ENCODE measurements at places on chromosomes 1 and 21.

DNA sequence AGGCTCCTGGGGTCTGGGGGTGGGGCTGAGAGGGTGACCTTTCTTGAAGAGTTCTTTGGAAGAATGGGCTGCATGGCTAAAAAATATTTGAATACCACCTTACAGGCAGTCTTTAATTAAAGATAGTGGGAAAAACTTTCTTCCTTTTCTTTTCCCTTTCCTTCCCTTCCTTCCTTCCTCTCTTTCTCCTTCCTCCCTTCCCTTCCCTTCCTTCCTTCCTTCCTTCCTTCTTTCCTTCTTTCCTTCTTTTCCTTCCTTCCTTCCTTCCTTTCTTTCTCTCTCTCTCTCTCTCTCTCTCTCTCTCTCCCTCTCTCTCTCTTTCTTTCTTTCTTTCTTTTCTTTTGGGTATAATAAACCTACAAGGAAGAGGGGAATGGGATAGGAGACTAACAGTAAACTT, 77.8 kb upstream of the EDN2 start:
- H3K4me1 ChIP-seq = no peaks in the 10 kb centered on the region
- H3K4me3 ChIP-seq = no peak overlapping the region
- H3K27ac ChIP-seq = no peak overlapping the region

- H3K27me3 ChIP-seq = no peaks in the 10 kb centered on the region
- peak; percentile 86 for DNase-seq
- peak overlapping the region; percentile 27 for H3K27ac ChIP-seq
Observed at GRCh38 chr1:32400876-32401631, 6.8 kb upstream of the BSDC1 start.

DNA sequence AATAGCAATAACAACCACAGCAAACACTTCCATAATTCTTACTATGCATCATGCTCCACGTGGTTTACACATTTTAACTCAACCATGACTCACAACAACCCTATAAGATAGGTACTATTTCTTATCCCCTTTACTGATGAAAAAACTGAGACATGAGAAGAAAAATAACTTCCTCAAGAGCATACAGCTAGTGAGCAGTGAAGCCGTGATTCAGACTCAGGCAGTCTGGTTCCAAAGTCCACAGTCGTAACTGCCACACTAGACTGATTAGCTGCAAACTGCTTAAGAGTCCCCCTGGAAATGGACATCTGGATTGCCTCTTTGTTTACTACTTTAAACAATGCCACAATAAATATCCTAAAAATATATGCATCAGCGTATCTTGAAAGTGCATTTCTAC, 55.7 kb downstream of the PLD5 start:
- H3K27ac ChIP-seq = no peak overlapping the region
- no peak overlapping the region for H3K4me3 ChIP-seq
- peak; percentile 49 for DNase-seq
- no peaks in the 10 kb centered on the region for H3K36me3 ChIP-seq
- H3K4me1 ChIP-seq = no peaks in the 10 kb centered on the region

GRCh38 chr1:47582891-47583608, 145.2 kb downstream of the FOXD2 start:
- H3K27ac ChIP-seq = no peak overlapping the region
- H3K36me3 ChIP-seq = no peaks in the 10 kb centered on the region
- H3K4me3 ChIP-seq = no peak overlapping the region
- H3K4me1 ChIP-seq = peaks cover 5% of the 10 kb centered on the region
- DNase-seq = no peak
- peaks cover 7% of the 10 kb centered on the region for H3K27me3 ChIP-seq

DNA sequence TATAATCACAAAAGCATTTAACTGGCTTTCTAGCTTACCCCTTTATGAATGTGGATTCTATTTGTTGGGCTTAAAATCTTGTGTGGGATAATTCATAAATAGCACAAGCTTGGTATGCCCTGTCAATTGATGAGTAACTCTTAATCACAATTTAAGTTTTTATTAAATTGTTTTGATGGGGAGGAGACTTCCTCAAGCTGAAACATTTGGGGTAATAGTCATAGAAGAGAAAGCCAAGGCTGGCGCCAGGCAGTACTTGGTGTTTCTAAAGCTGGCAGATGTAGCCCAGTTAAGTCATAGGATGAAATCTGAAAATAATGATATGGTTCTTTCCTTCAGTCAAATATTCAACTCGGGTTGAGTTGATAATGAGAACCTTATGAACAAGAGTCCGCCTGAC, 167.2 kb downstream of the FMN2 start:
- DNase-seq = no peak
- H3K4me3 ChIP-seq = no peak overlapping the region

All from transverse colon (tissue), 4 donors.